Activated CD4-positive, alpha-beta T cell treated with anti-CD3 and anti-CD28 coated beads for 24 hours (primary cell): ENCODE measurements at places on chromosomes 3 and 15.

GRCh38 chr15:48144889-48145288 lies 24.1 kb downstream of the SLC24A5 start:
- DNase-seq = no peak

- no peak for DNase-seq
Measured at GRCh38 chr15:83046558-83047127, 20.4 kb downstream of the BTBD1 start.

- DNase-seq = no peak
Measured at GRCh38 chr3:152977366-152977765, 142.4 kb downstream of the P2RY1 start.

GRCh38 chr3:133447750-133448477 lies 48.1 kb downstream of the BFSP2 start:
- no peak for DNase-seq

- DNase-seq = no peak
Measured at GRCh38 chr3:183287301-183287971, 34.4 kb downstream of the B3GNT5 start.

GRCh38 chr3:117705011-117705410 lies 995.4 kb downstream of the TUSC7 start:
- no peak for DNase-seq

GRCh38 chr3:58150130-58150809 lies 60.5 kb downstream of the DNASE1L3 start:
- DNase-seq = no peak

DNA sequence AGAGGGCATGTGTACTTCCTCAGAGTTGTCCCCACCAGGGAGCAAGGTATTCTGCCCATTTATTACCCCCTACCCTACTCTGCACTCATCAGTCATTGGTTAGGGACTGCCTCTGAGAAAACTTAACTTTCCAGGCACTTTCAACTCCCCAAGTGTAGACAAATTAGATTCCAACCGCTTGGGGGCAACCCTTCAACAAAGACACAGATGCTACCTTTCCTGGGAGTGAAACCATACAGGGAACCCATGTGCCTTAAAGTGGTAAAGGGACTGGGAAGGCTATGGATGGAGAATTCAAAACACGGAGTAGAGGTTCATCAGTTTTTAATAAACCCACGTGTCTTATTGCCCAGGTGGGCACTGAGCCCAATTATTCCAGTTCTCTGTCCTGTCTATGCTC lies 19.4 kb upstream of the UBE2E2 start:
- no peak for DNase-seq

GRCh38 chr3:35422836-35423601 lies 216.3 kb upstream of the ARPP21 start:
- DNase-seq = no peak

- no peak for DNase-seq
Measured at GRCh38 chr15:34185666-34186065, 24.2 kb downstream of the KATNBL1 start.

DNA sequence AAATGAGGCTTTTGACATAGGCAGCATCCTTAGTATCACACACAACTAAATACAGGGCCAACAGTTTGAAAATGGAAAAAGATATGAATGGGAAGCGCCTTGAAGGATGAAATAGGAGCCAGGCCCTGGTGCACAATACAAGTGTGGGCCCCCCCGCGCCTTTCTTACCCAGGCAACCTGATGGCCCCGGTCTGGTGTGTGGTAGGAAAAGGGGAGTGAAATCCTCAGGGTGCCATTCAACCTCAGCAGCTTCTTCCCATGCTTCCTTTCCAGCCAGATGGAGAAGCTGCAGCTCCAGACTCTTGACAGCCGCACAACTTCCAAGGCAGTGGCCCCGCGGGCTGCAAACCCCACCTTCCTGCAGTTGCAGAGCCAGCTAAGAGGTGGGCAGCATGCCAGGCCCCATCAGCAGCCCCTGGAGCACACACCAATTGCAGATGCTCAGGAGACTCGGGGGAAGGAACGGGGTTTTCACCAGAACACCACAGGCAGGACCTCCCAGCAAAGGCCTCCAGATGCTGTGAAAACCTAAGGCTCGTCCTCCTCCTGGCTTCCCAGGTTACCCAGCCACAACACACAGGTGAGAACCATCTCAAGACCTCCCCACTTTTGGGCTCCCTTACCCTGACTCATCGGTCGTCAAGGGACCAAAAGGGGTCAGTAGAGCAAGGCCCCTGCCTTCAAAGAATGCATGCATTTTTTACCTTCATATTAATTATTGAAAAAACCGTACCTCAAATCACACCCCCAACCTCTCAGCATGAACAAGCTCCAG lies 101.6 kb downstream of the CPN2 start:
- no peak for DNase-seq

GRCh38 chr3:34323517-34323916 lies 525.1 kb downstream of the PDCD6IP start:
- no peak for DNase-seq

DNA sequence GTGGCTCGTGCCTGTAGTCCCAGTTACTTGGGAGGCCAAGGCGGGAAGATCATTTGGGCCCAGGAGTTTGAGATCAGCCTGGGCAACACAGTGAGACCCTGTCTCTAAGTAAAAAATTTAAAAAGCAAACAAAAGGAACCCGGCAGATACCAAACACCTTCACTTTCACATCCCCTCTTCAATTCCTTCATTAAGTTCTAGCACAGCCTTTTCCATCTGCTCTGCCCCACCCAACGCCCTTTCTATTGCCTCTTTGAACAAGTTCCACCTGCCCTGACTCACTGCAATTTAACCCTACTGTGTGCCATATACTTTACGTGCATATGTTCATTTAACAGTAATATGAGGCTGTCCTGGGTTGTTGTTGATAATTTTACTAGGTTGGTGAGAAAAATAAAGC lies 12.4 kb upstream of the SPG11 start:
- no peak for DNase-seq

DNA sequence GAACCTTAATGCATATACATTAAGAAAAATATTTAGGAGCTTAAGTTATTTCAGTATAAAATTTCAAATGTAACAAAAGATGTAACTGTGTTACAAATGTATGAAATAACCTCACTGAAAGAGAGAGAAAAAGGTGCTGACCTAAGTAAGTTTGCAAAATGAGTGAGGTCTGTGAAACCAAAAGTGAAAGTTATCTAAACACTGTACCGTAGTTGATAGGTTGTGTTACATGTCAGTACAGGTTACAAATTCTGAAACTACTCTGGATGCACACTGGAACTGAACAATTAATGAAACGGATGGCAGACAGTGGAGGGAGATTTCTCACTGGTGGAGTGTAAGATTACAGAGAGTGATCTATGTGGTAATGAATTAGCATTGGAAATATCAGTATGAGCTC lies 420.7 kb downstream of the ZNF385D start:
- no peak for DNase-seq

- DNase-seq = no peak
Measured at GRCh38 chr3:3276630-3277029, 97.1 kb upstream of the CRBN start.

DNA sequence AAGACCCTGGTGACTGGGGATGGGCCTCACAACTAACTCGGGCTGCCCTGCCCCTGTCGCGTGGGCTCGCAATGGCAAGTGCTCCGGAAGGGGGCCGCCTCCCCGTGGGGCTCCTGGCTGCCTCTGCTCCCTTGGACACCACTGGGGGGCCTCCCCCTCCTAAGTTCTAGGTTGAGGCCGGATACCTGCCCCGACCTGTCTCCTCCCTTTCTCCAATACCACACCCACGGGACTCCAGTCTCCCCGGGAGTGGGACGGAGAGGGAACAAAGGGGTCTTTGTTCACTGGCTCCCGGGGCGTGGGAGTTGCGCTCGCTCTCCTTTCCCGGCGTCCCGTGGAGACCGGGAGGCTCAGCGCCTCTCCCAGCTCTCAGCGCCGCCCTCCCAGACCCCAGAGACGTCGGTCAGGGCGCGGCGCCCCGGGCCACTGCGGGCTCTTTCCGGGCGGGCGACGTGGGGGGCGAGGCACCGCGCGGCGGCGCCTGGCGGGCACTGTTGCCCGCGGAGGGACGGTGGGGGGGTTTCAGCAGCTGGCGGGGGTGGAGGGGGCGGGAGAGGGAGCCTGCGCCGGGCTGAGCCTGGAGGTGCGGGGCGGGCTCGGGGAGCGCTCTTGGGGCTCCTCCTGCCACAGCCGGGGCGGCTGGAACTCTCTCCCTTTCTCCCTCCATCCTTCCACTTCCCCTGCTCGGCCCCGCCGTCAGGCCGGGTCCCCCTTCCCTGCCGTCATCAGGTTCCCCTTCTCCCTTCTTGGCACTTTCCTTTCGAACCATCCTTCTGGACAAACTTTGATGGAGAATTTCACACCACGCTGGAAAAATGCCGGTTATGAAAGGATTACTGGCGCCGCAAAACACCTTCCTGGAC lies at the start of gene KCNH8:
KCNH8 (plus strand) TSS at position 606 of the 863 bp plus-strand sequence; CDS start at position 816, 210 bp downstream.
- DNase-seq = no peak

DNA sequence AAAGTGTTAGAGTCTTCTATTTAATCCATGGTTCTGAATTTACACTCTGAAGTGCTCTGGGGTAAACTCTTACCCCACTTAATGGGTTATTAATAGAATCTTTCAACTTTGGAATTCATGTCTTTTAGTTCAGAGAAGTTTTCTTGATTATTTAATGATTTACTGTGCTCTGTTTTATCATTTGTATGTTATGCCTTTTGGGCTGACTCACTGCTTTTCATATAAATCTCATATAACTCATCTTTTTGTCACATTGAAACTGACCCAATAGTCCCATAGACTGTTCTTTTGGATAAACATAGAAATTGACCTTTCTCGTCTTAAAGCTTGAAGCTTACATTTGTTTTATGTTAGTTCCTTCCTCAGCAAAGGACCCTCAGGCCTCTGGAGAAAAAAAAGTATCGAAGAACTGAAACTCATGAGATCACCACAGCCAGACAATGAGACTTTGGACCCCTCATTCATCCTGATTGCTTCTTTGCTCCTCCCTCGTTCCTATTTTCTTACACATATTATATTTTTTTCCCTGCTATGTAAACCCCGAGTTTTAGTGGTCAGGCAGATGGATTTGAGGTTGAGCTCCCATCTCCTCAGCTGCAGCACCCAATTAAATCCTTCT lies 229.1 kb upstream of the CBLB start:
- no peak for DNase-seq

- no peak for DNase-seq
Measured at GRCh38 chr15:36370051-36370730, 209.2 kb upstream of the CDIN1 start.

DNA sequence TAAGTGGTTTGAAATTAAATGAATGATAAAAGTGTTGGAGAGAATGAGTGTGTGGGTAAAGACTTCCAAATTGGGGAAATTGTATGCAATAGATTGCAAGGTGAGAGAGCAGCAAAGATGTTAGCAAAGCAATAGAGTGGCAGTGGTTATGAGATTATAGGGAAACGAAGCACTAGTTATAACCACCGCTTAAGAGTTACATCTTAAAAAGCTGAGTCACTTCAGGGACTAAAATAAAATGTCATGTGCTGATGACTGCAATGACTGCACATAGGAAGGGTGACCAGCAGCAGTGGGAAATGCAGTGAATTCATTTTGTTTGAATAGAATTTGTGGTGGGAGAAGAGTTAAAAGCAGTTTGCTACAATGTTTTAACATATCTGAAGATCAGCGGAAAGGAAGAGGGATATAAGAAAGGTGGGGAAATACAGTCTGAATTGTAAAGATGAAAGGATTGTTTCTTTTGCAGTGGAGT lies 127.3 kb downstream of the RAP2B start:
- no peak for DNase-seq

- no peak for DNase-seq
Measured at GRCh38 chr3:177062052-177062732, 135.1 kb downstream of the TBL1XR1 start.

DNA sequence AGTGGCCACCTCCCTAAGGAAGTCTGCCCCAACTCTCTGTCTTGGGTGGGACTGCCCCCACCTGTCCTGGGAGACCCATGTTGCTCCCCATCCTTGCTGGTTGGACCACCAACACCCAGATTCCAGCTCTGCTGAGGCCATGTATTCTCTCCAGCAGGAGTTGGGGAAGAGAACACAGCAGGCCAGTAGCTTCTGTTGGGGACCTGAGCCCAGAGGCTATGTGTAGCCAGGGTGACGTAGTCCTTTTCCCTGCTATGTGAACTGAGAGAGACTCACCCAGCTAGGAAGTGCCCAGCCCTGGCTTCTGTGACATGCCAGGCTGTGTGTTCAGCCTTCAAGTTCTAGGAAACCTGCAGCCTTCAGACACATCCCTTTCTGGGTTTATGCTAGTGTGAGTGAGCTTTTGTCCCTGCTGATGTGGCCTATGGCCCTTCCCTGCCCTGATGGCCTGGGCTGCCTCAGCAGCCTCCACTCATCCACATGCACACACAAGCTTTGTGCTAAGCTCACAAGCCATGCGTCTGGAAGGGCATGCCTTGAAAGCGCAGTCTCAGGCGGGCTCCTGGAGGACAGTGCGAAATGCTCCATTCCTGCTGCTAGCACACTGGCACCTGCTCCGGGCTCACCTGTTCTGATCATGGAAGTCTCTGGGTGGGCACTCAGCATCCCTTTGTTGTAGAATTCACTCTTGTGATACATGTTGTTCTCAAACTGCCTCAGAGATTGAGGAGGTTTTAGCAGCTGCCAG lies 42.6 kb downstream of the KY start:
- DNase-seq = no peak

DNA sequence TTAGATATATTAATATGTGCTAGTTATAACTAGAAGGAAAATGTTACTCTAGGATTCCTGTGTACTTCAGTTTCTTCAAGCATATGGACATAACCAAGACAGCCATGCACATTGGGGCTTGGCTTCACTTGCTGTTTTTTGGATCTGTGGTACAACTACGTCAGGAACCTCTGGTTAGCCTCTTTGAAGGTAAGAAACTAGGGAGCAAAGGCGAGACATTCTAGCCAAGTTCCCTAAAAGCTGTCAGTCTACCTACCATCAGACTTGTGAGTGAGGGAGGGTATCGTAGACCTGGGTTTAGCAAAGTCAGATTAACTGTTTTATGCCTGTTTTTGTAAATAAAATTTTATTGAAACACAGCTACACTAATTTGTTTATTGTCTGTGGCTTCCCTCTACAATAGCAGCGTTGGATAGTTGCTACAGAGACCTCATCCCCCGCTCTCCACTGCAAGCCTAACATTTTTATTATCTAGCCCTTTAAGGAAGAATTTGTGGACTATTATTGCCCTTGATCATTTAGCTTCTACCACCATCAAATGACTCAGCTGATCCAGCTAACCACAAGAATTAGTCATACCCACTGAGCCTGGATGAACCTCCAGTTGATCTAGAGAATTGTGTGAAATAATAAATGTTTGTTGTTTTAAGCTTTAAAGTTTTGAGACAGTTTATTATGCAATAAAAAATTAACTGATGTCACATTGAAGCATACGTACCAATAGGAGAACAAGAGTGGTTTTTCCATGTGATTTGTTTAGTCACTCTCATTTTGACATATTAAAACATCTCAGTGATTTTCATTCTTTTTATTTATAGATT lies 58.1 kb downstream of the RSRC1 start:
- no peak for DNase-seq

DNA sequence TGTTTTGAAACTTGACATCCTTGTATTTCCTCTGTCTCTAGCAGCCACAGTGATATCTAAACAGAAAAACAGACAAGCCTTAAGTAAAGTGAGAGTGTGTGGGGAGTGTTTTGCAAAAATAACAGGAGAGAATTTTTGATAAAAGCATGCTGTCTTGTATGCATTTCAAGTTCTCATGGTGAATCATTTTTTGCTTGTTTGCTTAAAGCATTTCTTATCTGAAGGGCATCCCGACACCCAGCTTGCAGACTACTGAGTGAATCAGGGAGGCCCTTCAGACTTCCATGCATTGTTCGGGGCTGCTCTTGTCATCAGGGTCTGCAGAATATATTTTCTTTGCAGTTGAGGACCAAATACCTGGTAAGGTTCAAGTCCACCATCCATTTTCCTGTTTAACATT lies 8.5 kb downstream of the CGNL1 start:
- DNase-seq = no peak

GRCh38 chr3:119330858-119331257 lies 36.7 kb downstream of the ARHGAP31 start:
- DNase-seq = no peak

- DNase-seq = no peak
Measured at GRCh38 chr3:147418371-147418781, 9.2 kb downstream of the ZIC1 start.
